ENCODE measurements at places on chromosomes 6 and 20.

DNA sequence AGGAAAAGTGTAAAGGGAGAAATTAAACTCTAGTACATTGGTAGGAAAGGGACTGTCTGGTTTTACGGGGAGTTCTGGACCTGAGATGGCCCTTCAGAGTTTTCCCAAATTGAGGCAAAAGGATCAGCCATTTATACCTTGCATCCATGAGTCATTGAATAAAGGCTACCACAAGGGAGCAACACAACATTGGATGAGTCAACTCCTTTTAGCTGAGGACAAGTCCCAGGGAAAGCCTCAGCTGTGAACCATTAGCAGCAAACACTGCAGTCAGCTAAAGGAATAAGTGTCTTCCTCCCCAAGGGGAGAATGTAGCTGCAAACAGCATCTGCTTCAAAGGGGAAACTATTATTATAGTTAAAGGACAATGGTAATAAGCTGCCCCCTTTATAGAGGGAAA is 468.7 kb upstream of the ID4 start:
- DNase-seq, result no peak

- DNase-seq, result peak; percentile 56
These were observed 645 bp downstream of the DDX39B start for GRCh38 chr6:31541059-31541657.

DNA sequence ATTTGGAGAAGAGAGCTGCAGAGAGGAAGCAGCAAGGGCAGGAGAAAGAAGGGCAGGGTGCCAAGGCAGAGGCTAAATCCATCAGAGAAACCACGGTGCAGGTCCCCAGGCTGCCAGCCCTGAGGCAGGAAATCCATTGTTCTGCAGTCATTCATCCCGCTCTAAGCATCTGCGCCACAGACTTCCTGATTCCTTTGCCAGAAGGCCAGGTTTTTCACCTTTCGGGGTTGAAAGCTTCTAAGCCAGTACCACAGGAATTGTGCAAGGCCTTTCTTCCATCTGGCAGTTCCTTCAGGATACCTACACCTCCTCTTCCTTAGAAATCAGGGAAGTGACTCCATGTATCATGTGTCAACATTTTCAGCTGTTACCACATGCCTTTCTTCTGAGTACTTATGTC is 45.6 kb downstream of the ADGRF5 start:
- no peak for DNase-seq

DNA sequence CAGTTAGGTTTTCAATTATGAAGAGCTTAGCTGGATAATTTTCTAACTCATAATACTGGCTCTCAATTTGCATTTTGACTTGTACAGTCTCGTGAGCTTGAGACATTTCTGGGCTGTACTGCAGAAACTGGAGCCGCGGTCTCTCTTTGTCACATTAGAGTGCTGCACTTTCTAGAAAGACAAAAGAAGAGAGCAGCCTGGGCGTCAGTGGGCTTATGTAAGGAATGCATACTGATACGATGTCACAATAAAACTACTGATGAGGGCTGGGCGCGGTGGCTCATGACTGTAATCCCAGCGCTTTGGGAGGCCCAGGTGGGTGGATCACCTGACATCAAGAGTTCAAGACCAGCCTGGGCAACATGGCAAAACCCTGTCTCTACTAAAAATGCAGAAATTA is 120.8 kb downstream of the MOXD1 start:
- no peak for DNase-seq

GRCh38 chr6:113414511-113414910 is 442.6 kb upstream of the MARCKS start:
- DNase-seq, result no peak

DNA sequence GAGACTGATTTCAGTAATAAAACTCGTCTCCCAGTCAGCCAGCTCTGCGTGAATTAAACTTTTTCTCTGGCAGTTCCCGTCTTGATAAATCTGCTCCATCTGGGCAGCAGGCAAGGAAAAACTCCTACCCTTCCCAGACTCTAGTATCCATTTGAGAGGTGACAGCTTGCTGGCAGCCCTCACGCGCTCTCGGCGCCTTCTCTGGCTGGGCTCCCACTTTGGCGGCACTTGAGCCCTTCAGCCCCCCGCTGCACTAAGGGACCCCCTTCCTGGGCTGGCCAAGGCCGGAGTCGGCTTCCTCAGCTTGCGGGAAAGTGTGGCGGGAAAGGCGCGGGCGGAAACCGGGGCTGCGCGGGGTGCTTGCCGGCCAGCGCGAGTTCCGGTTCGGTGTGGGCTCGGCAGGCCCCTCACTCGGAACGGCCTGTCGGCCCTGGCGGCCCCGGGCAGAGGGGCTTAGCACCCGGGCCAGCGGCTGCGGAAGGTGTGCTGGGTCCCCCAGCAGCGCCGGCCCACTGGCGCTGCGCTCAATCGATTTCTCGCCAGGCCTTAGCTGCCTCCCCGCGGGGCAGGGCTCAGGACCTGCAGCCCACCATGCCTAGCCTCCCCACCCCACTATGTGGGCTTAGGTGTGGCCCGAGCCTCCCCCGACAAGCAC is 21.8 kb upstream of the GMPR start:
- DNase-seq, result no peak

GRCh38 chr6:129709769-129710449 is at the start of gene ARHGAP18:
Gene ARHGAP18 (minus strand): TSS chr6:129710177. CDS start chr6:129710136, 41 bp downstream.
- DNase-seq, result peak; percentile 68

- DNase-seq, result peak; percentile 19
These were observed 24.4 kb upstream of the C6orf62 start for GRCh38 chr6:24743265-24743943.

GRCh38 chr6:149079456-149079855 is 238.1 kb upstream of the TAB2 start:
- no peak for DNase-seq

GRCh38 chr6:53426667-53427270 is 78.0 kb upstream of the ELOVL5 start:
- no peak for DNase-seq

- DNase-seq, result no peak
These were observed 656.0 kb upstream of the ID4 start for GRCh38 chr6:19181211-19181610.

DNA sequence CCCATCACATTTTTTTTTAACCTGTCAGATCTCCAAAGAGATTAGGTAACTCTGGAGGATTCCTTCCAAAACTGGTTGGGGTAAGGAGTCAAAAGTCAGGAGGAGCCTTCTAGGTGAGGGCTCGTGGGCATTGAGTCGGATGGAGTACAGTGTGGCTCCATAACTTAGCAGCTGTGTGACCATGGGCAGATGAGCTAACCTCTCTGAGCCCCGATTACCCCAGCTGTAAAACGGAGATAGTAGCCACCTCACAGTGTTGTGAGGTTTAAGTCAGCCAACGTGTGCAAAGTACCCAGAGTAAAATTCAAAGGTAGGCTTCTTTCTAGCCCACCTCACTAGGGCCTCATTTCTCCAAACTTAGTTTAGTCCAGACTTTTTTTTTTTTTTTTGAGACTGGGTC is 151.5 kb downstream of the CD24 start:
- no peak for DNase-seq

DNA sequence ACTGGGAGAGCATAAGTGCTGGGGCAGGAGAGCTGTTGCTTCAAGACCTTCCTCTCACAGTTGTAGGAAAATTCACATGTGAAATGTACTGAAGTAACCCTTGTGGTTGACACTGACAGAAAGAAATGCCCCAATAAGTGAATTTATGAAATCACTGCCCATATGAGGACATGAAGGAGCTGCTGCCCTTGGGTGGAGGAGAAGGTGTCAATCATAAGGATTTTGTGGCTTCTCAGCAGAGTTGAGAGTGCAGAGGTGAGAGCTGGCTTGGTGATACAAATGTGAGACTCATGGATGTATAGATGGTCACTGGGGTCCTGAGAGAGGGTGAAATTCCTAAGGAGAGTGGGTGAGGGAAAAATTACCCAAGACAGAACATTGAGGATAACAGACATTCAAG is 33.9 kb upstream of the CMTR1 start:
- no peak for DNase-seq

GRCh38 chr6:111759836-111760785 is 113.1 kb downstream of the FYN start:
- no peak for DNase-seq

- DNase-seq, result peak; percentile 32
These were observed 27.5 kb upstream of the BCLAF1 start for GRCh38 chr6:136317021-136317694.

- DNase-seq, result no peak
These were observed 24.6 kb downstream of the RIMS4 start for GRCh38 chr20:44785768-44786167.

DNA sequence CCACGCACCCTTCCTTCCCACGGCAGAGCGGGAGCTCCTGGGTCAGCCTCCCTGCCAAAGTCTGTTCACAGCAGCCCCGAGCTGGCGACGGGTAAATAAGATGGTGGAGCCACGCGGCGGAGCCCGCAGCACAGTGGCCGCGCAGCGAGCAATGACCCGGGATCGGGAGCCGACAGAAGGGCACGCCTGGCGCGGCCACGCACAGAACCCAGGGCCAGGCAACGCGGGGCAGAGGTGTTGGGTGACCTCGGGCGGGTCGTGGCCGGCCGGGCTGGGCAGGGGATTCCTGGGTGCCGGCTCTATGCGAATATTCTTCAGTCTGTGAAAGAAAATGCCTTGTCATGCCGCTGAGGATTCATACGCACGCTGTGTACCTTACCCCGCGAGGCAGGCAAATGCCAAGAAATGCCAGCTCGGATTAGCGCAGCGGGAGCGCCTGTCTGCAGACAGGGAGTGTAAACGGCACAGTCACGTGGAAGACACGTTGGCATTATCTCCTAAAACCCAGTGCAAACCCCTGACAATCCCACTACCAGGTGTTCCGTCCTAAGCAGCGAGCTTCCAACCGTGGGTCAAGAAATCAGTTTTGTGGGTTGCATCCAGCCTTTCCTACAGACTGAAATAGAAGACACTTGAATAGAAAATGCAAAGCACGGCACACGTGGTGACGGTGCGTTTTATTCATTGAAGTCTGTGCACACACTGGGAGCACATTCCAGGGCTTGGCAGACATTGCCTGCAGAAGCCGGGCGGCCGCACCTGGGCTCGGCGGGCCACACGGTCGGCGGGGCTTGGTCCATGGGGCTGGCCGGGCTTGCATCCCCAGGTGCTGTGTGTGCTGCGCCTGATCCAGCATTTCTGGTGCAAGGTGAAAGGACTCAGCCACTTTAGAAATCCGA is 18.3 kb downstream of the CHRNA4 start:
- DNase-seq, result no peak

DNA sequence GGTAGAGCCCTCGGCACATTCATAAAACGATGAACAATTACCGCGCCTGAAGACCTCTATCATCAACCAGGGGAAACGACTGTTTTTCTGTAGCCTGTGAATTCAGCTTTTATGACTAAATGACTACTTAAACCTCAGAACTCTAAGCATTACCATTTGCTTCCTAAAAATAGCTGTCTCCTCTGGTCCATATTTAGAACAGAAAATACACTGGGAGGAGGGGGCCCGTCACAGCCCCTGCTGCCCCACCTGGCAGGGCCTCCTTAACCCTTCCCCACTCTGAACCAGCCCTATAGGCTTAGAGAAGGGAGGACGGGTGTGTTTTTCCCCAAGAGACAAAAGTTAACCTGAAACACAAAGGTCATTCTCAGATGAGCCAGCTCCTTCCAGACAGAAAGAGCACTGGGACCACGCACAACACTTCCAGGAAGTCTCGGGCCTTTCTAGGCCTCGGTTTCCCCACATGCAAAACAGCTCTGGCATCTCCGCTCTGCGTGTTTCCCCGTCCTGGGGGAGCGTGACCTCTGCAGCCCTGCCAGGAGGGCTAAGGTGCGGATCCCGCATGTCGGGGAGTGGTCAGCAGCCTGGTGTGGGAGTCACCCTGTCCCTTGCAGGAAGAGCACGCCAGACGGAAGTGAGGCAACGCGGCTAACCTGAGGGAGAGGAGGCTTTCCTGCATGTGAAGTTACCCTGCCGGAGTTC is 193.9 kb downstream of the DLL1 start:
- DNase-seq, result no peak

GRCh38 chr6:161168281-161168891 is 105.5 kb downstream of the AGPAT4 start:
- no peak for DNase-seq

- DNase-seq, result no peak
These were observed 6.9 kb downstream of the NELFCD start for GRCh38 chr20:58987790-58988564.

DNA sequence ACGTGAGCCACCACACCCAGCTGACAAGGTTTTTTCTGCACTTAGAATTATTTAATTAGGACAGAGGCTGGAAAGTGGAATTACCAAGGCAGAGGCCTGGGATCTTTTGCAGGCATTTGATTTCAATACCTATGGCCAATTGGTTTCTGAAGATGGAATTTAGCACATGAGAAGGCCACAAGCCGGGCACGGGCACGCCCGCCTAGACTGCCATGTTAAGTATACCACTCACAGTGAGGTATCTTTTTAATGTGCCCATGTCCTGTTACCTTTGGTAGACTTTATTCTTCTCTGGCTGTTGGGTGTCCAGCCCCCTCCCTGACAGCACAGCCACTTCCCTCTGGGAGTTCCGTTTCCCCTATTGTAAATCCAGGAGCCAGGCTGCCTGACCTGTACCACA is 18.0 kb upstream of the TAF8 start:
- DNase-seq, result no peak

GRCh38 chr6:133681891-133682290 is 207.0 kb upstream of the TCF21 start:
- DNase-seq, result no peak

DNA sequence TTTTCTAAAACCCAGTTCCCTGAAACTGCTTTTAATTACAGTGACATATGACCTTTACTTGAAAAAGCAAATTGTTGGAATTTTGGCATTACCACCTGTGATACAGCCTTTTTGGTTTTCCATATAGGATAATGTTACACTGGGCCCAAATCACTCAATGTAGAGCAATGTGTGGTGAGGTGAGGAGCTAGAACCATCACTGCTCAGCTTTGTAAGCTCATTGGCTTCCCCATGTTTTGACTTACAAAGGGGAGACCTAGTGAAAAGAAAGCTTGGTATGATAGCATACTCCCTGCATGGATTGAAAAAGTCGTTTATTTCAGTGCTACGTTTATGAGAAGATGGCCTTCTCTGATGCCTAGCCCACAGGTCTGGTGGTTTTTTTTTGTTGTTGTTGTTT is 470.4 kb upstream of the EPHA7 start:
- DNase-seq, result no peak

- DNase-seq, result no peak
These were observed 147.3 kb upstream of the BMP5 start for GRCh38 chr6:56022678-56023077.

DNA sequence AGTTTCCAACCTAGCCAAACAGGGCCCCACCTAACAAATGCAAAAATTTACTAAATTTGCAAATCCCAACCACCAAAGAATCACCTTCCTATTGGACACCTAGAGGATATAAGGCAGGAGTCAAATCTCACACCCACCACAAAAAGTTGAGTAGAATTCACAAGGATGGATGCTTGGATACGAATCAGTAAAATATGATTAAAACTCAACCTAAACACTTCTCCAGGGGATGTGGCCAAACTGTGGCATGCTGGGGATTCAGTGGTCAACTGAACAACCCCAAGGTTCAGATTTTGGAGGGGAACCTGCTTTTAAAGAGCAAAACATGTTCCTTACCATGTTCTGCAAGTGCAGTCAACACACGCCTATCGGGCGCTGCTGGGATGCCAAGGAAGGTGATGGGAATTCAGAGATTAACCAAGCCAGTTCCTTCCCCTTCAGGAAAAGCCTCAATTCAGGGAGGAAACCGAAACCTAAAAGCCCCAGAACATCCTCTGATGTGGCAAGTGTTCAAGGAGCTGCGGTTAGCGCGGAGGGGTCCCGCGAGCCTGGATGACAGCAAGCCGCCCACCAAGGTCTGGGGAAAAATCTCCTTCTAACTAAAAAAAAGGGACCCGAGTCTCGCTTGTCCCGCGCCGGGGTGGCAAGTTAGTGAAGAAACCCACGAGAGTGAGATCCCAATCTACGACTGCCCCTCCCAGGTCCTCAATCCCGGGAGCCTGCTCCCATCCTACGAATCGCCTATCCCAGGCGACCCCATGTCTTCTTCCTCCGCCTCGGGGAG is 902 bp downstream of the SAMHD1 start:
- DNase-seq, result no peak
